Naive thymus-derived CD8-positive, alpha-beta T cell (primary cell): ENCODE measurements at places on chromosomes 3 and 15. TPM values are rescaled to one million over a fixed set of nuclear protein-coding genes. Genes with fewer than 3 reads are reported as not detected.

A4GNT gene
- total RNA-seq = not detected

MCTP2 gene
- 12.2 TPM for total RNA-seq

GPR62 gene
- not detected for total RNA-seq

MLH1 gene
- 34.6 TPM for total RNA-seq

CLDN18 gene
- not detected for total RNA-seq

GRCh38 chr15:74500401-74500800 is 39.4 kb upstream of the UBL7 start:
- H3K27ac ChIP-seq = no peak overlapping the region
- H3K36me3 ChIP-seq = peaks cover 5% of the 10 kb centered on the region
- no peaks in the 10 kb centered on the region for H3K27me3 ChIP-seq
- DNase-seq = no peak
- H3K4me3 ChIP-seq = no peak overlapping the region

DNA sequence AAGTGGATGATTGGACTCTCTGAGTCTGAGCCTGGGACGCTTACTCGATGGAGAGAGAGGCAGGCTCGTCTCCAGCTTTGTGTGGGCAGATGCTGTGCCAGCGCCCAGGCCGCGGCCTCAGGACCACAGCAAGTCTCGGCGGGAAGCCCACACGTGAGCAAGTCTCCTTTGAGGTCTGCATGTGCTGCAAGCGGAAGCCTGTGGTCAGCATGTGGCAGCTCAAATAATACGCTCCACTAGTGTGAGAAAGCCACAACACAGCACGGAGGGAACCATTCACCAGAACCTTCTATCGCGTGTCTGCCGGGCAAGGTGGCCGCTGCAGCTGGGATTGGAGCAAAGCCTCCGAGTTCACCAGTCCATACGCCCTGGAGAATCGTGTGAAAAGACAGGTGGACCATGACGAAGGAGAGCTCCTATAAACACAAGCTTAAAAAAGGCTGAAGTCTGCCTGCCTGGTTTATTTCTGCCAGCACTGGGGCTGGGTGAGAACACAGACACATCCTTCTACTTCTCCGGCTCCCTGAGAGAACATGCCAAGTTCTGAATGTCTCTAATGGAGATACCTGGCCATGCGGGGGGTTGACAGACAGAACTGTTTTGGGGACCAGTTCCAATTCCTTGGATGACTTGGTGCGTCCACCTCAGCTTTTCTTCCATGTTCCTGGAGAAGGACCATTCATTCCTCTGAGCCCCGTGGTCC is 82.0 kb upstream of the LRIG1 start:
- H3K4me3 ChIP-seq = peak overlapping the region; percentile 36
- peaks cover 3% of the 10 kb centered on the region for H3K36me3 ChIP-seq
- peaks cover 15% of the 10 kb centered on the region for H3K4me1 ChIP-seq
- peaks cover 32% of the 10 kb centered on the region for H3K27me3 ChIP-seq

DNA sequence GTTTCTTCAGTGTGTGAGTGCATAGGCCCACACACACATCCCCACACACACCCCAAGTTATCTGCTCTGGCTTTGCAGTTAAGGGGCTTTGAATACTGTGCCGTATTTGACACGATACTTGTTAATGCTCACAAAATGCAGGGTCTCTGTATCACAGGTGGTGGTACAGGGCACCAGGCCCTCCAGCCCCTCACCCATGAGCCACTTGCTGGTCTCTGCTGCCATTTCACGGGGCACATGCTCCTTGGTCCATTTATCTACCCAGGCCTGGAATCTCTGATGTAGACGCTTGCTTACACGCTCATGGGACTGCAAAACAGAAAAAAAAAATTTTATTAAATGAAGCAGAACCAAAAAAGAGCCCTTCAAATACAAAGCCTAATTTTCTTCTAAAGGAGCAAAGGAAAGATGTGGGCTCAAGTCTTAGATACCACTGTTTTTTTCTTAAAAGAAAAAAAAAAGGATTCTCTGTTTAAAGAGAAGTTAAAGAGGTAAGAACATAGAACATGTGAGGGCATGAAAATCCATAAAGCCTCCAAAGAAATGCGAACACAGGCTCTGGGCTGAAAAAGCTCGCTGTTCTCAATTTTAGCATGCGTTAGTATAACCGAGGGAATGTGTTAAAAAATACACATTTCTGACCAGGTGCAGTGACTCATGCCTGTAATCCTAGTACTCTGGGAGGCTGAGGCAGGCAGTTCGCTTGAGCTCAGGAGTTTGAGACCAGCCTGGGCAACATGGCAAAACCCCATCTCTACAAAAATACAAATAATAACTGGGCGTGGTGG is 3.7 kb upstream of the MAN2C1 start:
- peak overlapping the region; percentile 57 for H3K27ac ChIP-seq
- no peaks in the 10 kb centered on the region for H3K27me3 ChIP-seq
- H3K36me3 ChIP-seq = peaks cover 64% of the 10 kb centered on the region
- peaks cover 20% of the 10 kb centered on the region for H3K4me1 ChIP-seq

DNA sequence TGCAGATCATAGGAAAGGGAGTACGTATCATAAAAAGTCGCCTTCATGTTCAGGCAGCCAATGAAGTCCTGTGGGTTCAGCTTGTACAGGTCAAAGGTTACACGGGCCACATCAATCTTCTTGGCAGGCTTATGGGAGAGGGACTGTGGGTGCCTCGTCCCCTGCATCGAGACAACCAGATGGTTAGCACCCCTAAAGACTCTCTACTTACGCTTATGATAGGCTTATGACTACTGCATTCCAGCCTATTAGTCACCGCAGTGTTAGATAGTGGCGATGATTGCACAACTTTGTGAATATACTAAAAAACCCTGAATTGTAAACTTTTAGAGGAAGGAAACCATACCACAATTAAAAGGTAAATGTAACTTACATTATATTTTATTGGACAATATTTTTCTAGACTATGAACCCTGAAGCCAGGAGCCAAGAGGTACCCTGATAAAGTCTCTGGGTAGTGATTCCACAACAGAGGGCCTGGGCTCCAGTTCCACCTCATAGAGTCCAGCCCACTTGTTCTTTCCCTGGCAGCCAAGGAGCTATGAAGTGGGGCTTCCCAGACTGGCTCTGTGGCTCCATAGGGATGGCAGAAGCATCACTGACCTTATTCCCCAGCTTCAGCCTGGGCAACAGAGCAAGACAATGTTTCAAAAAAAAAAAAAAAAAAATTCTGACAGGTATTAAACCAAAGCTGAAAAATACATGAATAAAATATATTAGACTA is 2.5 kb upstream of the FANCD2 start:
- H3K4me1 ChIP-seq = peaks cover 40% of the 10 kb centered on the region
- DNase-seq = no peak

GRCh38 chr15:78220713-78221112 is 13.7 kb downstream of the ACSBG1 start:
- H3K27me3 ChIP-seq = peaks cover 1% of the 10 kb centered on the region
- DNase-seq = no peak
- H3K4me3 ChIP-seq = no peak overlapping the region
- peaks cover 4% of the 10 kb centered on the region for H3K4me1 ChIP-seq
- H3K27ac ChIP-seq = no peak overlapping the region
